ENCODE measurements at places on chromosomes 3 and 15. TPM values are rescaled to one million over a fixed set of nuclear protein-coding genes. Genes with fewer than 3 reads are reported as not detected.

SOX14 gene
- not detected for total RNA-seq

EPHA6 gene
- 0.57 TPM for total RNA-seq

SCN11A gene
- total RNA-seq, result not detected

CDC25A gene
- 12.8 TPM for total RNA-seq

PLSCR2 gene
- 0.54 TPM for total RNA-seq

APOD gene
- not detected for total RNA-seq

FBN1 gene
- 0.46 TPM for total RNA-seq

PTH1R gene
- not detected for total RNA-seq

FGD5 gene
- 0.77 TPM for total RNA-seq

CD96 gene
- not detected for total RNA-seq

MST1 gene
- total RNA-seq, result 14.0 TPM

ROBO2 gene
- total RNA-seq, result 1.3 TPM

TM4SF1 gene
- total RNA-seq, result 1,063 TPM

ZNF148 gene
- 55.8 TPM for total RNA-seq

SLC15A2 gene
- total RNA-seq, result 0.41 TPM

HYAL1 gene
- 0.18 TPM for total RNA-seq

TM6SF1 gene
- total RNA-seq, result 0.69 TPM

STXBP5L gene
- 0.05 TPM for total RNA-seq

IGF2BP2 gene
- total RNA-seq, result 97.8 TPM

KBTBD12 gene
- total RNA-seq, result 0.28 TPM

MEIS2 gene
- 9.3 TPM for total RNA-seq

HTR3D gene
- not detected for total RNA-seq

ESYT3 gene
- total RNA-seq, result 2.6 TPM

MESP2 gene
- total RNA-seq, result 1.1 TPM

ANKUB1 gene
- total RNA-seq, result not detected

GPR62 gene
- total RNA-seq, result not detected

ITIH1 gene
- total RNA-seq, result 0.31 TPM

SGO1 gene
- total RNA-seq, result 14.8 TPM

ILDR1 gene
- not detected for total RNA-seq

CCDC39 gene
- not detected for total RNA-seq

RAB6B gene
- 49.2 TPM for total RNA-seq

TICRR gene
- 20.5 TPM for total RNA-seq

NCEH1 gene
- 73.0 TPM for total RNA-seq

ZPLD1 gene
- total RNA-seq, result not detected

TBL1XR1 gene
- 192 TPM for total RNA-seq

LCTL gene
- not detected for total RNA-seq

GFM1 gene
- total RNA-seq, result 59.3 TPM

PLSCR5 gene
- not detected for total RNA-seq

PLCB2 gene
- 1.7 TPM for total RNA-seq

TRIM42 gene
- total RNA-seq, result not detected

All from Panc1 (cell line).